ENCODE measurements at places on chromosomes 1 and 21.

- no peak for DNase-seq
These were observed 115.8 kb upstream of the PBX1 start for GRCh38 chr1:164443166-164443565.

DNA sequence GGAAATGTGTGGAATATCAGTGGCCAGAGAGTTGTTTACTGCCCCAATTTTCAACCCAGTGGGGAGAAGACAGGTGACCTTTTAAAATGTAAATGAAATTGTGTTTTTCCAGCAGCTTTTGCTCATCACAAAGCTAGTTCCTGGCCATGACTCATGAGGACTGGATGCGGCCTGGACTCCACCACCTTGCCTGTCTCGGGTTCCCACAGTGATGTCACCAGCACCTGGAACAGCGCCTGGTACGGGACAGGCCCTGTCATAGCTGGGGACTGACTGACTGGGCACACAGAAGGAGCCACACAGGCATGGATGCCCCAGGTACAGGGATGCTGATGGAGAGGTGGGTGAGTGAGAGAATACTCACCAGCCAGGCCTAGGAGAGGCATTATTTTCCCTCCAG lies 277.1 kb downstream of the AJAP1 start:
- DNase-seq, result no peak

DNA sequence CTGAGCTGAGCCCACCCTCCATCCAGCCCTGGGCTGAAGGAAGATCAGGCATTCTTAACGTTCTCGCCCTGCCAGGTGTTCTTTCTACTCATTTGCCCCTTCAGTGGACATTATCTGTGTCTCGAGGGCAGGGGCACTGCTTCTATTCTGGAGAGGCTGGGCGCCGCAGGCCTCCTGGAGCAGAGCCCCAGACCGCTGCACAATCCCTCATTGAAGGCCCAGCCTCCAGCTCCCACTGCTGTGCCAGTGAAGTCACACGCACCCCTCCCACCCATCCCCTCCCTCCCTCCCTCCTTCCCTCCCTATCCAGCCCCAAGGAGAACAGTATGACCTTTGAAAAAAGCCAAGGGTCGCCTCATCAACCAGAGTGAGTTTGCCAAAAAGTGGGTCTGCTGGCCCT lies 76.7 kb downstream of the NFASC start:
- no peak for DNase-seq

- peak; percentile 54 for DNase-seq
These were observed 8.7 kb upstream of the COL6A1 start for GRCh38 chr21:45972716-45973474.

- DNase-seq, result no peak
These were observed 94.8 kb upstream of the SGIP1 start for GRCh38 chr1:66439031-66439740.

- no peak for DNase-seq
These were observed 97.2 kb downstream of the PCBP3 start for GRCh38 chr21:45740491-45741357.
